ENCODE measurements at places on chromosomes 3 and 15.

DNA sequence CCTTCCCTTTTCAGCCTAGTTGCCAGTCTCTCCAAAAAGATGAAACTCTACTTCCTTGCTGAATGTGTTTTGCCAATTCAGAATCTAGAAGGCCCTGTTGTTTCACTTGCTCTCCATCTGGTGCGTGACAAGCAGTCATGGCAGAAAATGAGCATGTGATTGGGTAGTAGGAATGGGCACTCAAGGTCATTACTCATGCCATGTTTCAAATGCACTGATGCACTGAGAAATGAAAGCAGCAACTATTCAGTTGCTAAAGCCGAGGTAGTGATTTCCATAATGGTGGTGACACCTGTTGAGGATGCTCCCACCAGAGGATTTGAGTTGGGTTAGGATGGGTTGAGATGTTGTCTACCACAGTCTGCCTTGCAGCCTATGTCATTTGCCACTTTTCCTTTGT, 12.7 kb downstream of the ZBTB38 start:
- no peak for DNase-seq

- DNase-seq, result no peak
Measured at GRCh38 chr3:117264204-117264994, 554.8 kb downstream of the TUSC7 start.

DNA sequence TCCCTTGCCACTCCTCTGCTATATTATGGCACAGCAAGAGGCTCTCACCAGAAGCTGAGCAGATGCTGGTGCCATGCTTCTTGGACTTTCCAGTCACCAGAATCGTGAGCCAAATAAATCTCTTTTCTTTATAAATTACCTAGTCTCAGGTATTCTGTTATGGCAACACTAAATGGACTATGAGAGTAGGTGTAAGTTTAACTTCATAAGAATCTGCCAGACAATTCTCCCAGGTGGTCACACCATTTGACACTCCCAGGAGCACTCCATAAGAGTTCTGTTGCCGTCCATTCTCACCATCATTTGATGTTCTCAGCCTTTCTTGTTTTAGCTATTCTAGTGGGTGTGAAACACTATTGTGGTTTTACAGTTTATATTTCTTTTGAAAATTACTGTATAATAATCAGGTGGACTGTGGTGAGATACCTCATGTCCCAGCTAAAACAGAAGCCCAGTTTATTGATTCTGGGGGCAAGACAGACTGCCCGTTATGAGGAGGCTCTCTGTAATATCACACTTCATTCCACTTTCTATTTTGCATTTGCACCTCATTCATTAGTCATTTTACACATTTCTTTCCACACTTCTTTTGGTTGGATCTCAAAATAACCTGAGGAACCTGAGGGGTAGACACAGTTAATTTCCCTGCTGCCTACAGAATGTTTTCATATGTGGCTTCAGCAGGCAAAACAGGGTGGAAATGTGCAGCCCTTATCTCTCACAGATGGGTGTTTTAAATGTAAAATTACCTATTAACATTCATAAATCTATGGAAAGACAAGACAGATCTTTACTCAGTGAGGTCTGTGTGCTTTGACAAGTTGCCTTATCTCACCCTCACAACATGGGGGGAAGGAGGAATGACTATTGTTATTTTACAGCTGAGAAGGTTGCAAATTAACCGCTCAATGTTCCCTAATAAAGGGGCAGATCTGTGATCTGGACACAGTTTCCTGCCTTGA, 42.1 kb downstream of the CDCP1 start:
- DNase-seq, result no peak

- DNase-seq, result no peak
Measured at GRCh38 chr15:51864408-51865056, 35.1 kb downstream of the TMOD3 start.
